ENCODE measurements at places on chromosomes 2 and 18.

DNA sequence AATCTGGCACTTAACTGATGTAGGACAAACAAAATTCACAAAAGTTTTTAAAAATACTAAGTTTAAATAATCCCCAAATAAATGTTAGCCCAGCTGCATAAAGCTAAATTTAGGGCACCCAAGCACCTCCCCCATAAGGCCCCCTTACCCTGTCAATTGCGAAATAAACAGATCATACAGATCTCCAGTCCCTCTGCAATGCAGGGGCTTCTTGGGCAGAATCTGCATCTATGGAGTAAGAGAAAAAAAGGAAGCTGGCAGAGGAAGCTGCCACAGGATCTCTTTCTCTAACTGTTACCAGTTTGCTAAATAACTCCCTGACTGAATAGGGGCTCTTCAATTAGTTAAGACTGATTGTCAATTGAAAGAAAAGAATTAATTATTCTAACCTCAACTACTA lies 117.7 kb downstream of the MEMO1 start:
- no peak for DNase-seq

GRCh38 chr18:43275546-43275945 lies 1.7 kb downstream of the SYT4 start:
- no peak for DNase-seq

GRCh38 chr2:179106676-179107428 lies 56.9 kb upstream of the CCDC141 start:
- DNase-seq, result no peak

DNA sequence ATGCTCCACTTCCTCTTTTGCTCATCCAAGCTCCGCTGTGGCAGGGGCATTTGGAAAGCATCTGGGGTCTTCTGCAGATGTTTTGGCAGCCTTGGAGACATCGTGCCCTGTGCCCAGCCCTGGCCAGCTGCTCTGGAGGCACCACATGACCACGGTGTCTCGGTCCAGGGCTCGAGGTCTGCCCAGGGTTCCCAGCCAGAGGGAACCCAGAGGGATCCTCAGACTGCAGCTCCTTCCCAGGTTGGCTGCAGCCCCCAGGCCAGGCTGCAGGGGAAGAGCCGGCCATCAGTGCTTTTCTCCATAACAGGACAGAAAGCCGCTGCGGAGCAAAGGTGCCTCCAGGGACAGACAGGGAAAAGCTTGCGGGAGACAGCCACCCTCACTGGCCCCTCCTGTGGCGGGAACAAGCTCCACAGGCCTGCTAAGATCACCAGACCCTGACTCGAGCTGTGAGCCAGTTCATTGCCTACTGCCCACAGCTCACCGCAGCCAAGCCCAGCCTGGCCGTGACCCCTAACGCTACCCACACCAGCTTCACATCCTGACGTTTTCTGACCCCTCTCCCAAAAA lies 74.7 kb downstream of the SMAD7 start:
- DNase-seq, result no peak

DNA sequence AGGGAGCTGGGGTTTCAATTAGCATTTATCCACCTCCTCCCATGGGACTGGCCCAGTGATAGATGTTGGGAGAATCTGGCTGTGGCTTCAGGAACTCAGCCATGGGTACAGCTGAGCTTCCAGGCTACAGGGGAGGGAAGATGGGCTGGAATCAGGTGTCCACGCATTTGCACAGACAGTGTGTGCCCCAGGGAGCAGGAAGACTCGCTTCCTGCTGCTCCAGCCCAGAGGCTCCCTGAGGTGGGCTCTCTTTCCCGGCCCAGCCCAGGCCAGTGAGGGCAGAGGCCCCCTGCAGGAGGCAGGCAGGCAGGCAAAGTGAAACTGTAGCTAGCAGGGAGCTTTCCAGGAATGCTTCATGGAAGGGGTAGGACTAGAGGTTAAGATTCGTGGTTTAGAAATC lies 28.7 kb downstream of the DYSF start:
- no peak for DNase-seq

DNA sequence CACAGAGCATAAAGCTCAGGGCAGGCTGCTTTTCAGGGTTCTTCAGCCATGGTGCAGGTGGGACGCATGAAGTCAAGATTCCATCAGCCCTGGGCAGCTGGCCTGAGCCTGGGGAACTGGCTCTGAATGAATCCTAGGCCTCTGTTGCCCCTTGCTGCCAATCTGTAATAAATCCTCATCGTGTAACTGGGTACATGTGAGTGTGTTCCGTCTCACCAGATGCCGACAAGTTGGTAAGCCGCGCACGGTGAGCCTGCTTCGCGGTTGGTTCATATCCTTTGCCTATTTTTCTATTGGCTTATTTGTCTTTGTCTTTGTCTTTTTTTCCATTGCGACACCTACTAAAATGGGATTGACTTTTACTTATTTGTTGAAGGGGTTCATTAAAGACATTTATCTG lies 27.7 kb downstream of the B3GNT7 start:
- DNase-seq, result no peak

DNA sequence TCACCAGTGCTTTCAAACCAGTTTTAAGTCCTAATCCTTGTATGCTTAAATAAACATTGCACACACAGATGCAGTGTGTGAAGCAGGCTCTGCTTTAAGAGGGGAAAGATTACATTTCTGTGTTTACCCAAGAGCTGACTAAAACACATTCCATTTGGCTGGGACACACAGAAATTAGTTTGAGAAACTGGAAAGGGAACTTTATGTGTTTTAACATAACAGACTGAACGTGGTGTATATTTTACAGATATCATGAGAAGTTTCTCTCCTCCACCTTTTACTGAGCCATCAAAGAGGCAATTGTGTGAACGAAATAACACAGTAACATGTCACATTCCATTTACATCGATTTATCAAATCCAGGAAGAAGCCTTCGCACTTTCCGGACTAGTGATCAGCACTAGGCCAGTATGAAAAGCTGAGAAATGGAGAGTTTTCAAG lies 121.8 kb downstream of the MAIP1 start:
- no peak for DNase-seq

GRCh38 chr2:72685638-72686213 lies 140.1 kb downstream of the EXOC6B start:
- no peak for DNase-seq

GRCh38 chr2:88832311-88832991 lies 141.0 kb downstream of the RPIA start:
- no peak for DNase-seq

DNA sequence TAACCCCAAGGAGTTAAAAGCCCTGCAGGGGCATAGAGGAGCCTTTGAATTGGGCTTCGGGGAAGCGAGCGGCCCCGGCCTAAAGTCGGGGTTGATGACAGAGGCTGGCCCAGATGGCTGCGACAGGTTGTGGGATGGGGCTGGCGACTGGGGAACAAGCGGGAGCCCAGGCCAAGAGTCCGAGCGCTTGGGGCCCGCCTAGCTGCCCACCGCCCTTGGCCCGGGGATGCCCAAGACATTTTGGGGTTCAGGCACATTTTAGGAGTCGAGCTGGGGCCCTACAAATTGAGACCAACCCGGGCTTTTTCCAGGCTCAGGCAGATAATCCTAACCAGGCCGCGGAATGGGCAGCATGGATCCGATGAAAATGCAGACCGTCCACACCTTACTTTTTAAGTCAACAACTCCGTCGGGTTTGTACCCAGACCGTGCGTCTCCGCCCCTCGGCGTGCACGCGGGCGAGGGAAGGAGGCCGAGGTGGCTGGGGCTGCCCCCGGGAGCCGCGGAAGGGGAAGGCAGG lies 507 bp downstream of the RTKN start:
- DNase-seq, result no peak

GRCh38 chr2:203394519-203395227 lies 66.5 kb downstream of the ABI2 start:
- DNase-seq, result no peak

DNA sequence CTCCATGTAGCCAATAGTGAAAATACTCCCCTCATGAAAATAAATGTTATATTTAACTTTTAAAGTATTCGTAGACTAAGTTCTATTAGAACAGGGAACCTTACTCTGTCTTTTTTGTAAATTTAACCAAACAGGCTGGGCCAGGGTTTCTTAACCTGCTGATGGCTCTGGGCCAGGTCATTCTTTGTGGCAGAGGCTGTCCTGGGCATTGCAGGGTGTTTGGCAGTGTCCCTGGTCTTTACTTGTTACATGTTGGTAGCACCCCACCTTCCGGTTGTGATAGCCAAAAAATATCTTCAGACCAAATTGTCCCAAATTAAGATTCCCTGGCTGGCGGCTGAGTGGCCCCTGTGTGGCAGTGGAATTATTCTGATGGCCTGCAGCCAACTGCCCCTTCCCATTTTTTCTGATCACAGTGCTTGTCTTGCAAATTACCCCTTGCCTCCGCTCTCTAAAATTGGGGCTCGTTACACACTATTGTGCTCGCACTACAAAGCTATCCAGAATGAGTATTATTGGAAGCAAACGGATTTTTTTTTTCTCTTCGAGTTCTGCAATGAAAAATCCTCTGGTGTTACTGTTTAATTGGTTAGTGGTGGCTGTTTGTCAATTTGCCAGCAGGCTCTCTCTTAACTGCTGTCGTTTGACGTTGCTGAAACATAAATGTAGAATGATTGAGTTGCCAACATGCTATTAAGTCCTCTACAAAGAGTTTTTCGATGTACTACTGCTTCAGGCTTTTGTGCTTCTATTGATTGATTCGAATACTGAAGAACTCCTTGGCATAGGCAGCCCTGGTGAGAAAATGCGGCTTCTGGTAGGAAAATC lies 216.9 kb downstream of the SH3RF3 start:
- DNase-seq, result no peak

DNA sequence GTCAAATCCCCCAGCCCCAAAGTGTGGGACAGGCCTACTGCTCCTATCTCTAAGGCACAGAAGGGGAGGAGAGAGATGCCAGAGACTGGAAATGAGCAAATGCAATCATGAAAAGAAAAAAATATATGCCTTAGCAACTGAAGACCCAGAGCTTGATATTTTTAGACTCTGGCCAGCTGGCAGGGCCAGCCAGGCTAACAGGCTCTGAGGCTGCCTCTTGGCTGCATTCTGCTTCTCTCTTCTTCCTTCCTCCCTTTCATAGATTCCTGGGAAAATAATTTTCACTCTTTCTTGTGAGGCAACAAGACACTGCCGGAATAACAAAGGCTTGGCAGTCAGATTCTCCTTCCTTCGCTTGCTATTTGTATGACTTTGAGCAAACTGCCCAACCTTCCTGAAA lies 209.1 kb downstream of the RAD51AP2 start:
- no peak for DNase-seq

DNA sequence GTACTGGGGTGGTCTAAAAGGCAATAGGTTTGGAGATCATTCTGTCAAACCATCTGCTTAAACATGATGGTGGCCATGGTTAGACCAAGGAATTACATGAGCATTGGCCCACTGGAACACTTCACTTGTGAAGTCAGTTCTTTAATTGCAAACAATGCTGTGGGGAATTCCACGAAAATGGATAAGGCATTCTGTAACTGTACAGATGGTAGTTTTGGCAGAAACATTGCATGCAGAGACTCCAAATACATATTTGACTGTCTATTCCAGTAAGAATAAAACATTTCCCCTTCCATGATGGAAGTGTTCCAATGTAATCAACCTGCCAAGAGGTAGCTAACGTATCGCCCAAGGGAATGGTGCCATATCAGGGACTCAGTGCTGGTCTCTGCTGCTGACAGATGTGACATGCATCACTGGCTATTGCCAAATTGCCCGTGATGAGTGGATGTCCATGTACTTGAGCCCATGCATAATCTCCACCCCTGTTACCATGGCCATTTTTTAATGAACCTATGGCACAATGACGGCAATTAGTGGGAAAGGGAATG lies 417.9 kb downstream of the CDH7 start:
- no peak for DNase-seq

DNA sequence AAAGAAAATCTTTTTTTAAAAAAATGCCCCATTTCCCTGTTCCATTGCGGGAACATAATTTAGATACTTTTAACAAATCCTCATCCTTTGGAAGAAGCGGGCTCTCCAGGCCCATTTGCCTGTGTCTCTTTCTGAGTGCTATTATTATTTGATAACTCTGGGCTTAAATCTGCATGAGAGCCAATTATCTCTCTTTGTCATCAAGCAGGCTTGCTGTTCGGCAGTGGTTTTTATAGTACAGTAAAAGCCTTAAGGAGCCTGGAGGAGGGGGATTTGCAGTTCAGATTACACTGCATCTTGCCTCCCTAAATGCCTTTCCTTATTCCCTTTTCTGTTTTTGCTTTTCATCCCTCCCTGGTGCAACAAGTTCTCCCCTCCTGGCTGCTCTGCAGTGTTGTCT lies 50.6 kb downstream of the CELF4 start:
- no peak for DNase-seq

- no peak for DNase-seq
Measured at GRCh38 chr18:79555885-79556284, 123.7 kb upstream of the CTDP1 start.

DNA sequence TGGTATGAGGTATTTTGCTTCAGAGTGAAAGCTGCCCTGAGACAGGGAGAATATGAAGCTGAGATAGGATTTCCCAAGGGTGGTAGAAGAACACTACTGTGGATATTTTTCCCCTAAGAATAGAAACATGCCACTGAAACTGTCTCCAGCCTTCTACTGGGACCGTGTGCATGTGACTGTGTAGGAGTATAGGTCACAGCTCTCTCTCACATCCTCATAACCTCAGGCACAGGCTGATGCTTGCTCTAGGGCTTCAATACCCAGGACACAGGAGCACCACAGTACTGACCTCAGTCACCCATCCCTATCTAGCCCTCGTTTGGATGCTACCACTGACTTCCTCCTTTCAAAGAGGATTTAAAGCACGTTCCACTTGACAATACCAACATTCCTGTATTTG lies 67.2 kb downstream of the REV1 start:
- no peak for DNase-seq

DNA sequence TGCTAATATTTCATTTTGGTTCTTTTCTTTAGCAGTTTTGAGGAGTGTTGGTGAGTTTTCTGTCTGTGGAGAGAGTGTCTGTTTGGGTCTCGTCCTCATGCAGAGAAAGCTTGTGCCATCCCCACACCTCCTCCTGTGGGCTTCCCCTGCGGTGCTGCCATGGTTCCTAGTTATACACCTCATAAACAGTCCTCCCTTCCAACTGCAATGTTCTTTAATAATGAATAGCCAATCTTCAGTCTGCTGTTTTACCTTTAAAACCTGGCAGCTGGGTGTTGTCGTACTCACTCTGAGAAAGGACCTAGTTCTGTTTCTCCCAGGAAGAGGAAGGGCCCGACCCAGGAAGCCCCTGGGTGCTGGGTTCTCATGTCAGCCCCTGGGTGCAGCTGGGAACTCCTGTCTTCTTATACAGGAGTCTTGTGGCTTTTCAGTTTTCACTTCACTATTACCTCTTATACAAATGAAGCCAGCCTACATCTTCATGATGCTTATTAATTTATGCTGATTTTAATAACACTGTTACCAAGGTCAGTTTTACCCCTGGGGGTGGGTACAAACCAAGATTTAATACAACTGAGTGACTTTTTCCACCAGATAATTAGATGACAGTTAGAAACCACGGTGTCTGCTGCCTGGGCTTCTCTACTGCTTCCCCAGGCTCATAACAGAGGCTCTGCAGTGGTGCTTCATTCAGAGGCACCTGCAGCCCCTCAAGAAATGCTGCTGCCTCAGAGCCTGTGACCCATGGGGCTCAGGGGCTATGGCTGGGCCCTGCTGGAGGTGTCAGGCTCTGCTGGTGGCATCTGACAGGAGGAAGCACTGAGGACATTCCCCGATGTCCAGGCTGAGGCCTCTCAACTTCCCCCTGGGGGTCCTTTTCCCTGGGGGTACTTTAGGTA lies 59.1 kb downstream of the COA5 start:
- no peak for DNase-seq

- no peak for DNase-seq
Measured at GRCh38 chr2:166494140-166494624, at the start of gene SCN7A. TSS of gene SCN7A (minus strand) at chr2:166494249. CDS start at chr2:166477696, 16,553 bp downstream.
